ENCODE measurements at places on chromosomes 11 and 22.

DNA sequence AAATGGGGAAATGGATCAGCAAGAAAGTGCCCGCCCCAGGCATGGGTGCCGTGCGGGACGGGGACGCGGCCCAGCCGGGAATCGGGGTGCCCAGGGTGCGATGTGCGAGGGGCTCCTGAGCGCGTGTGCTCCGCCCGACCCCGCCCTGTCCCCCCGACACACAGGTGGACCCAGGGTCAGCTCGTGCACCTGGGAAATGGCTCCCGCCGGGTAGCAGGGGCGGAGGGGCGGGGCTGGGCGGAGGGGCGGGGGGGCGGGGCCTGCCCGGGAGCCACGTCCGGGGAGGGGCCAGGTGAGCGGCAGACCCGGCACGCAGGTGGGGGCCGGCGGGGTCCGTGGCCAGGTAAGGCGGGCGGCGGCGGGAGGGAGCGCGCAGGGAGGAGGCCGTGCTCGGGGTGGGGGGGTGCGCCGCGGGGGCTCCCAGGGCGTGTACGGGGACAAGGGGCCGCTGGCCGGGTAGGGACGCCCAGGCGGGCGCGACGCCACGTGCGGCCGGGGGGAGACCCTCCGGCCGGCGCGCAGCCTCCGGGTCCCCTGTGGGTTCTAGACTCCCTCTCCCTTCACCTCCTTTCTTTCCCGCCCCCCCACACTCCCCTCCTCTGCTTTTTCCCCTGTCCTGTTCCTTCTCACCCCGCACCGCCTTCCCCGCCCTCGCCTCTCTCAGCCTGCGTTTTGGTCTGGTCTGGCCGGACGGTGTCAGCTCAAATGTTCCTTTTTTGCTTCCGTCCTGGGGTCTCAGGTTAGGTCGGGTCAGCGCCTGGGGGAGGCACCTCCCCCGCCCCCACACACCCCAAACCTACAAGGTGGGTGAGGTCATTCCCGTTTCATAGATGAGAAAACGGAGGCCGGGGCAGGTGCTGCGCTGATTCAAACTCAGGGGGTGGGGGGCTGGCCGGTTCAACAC, at the start of gene ARHGAP8:
Gene ARHGAP8 (plus strand): TSS at position 291 of the 904 bp plus-strand sequence. CDS start 33,953 bp downstream, outside the sequence.
- peaks cover 5% of the 10 kb centered on the region for H3K4me1 ChIP-seq
- no peak for DNase-seq
- H3K27ac ChIP-seq = no peak within 1 kb of the TSS
- no peaks in the 10 kb centered on the region for H3K36me3 ChIP-seq

- peaks cover 54% of the 10 kb centered on the region for H3K36me3 ChIP-seq
- peaks cover 33% of the 10 kb centered on the region for H3K4me1 ChIP-seq
- DNase-seq = no peak
- no peak overlapping the region for H3K27ac ChIP-seq
- no peak overlapping the region for H3K4me3 ChIP-seq
- H3K27me3 ChIP-seq = no peaks in the 10 kb centered on the region
Measured at GRCh38 chr11:108852701-108853100, 187.8 kb downstream of the DDX10 start.

DNA sequence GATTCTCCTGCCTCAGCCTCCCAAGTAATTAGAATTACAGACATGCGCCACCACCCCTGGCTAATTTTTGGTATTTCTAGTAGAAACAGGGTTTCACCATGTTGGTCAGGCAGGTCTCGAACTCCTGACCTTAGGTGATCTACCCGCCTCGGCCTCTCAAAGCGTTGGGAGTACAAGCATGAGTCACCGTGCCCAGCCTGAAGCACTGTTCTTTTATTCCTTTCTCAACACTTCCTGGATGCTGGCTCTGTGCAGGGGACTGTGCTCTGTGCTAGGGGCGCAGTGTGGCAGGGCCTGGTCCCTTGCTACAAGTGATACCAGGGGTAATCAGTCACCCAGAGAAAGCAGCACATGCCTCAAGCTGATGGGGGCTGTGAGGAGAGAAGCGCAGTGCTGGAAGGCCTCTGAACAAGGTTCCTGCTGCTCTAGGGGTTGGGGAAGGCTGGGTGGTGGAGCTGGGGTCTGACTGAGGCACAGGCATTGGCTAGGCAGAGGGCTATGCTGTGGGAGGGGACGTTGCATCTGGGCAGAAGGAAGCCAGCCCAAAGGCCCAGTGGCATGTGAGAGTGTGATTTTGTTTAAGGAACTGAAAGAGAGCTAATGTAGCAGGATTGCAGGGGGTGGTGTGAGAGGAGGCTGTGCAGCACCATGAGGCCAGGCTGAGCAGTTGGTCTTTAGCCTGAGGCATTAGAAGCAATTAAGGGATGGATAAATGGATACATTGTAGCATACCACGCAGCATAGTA, 42.5 kb downstream of the CABIN1 start:
- no peaks in the 10 kb centered on the region for H3K4me1 ChIP-seq
- H3K27me3 ChIP-seq = no peaks in the 10 kb centered on the region
- DNase-seq = no peak
- H3K4me3 ChIP-seq = no peak overlapping the region

GRCh38 chr11:90701716-90702115, 478.9 kb upstream of the CHORDC1 start:
- no peak for DNase-seq
- no peak overlapping the region for H3K27ac ChIP-seq
- H3K4me3 ChIP-seq = no peak overlapping the region
- H3K27me3 ChIP-seq = no peaks in the 10 kb centered on the region

GRCh38 chr11:5102246-5102645, 32.9 kb downstream of the OR52E1 start:
- no peak for DNase-seq
- H3K27me3 ChIP-seq = peaks cover 14% of the 10 kb centered on the region
- H3K27ac ChIP-seq = no peak overlapping the region
- no peaks in the 10 kb centered on the region for H3K36me3 ChIP-seq

- peak; percentile 77 for DNase-seq
- H3K36me3 ChIP-seq = peaks cover 85% of the 10 kb centered on the region
- H3K4me3 ChIP-seq = peak overlapping the region; percentile 68
- peaks cover 90% of the 10 kb centered on the region for H3K4me1 ChIP-seq
Measured at GRCh38 chr11:61023086-61023965, 51.8 kb downstream of the CD6 start.

DNA sequence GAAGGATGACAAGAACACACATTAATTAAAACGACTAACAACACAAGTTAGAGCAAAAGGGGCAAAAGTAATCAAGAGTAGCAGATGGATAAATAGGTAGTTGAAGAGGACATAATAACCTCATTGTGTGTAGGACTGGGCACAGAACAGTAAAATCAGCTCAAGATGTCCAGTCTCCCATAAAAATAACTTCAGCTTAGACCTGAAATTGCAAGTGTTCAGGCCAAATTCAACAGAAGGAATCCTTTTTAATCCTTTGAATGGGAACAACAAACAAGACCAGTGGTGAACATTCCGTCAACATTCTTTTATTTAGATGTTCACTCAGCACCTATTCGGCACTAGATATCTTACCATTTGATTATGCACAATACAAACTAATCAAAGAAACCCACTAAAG, 4.4 kb downstream of the MTMR2 start:
- no peak for DNase-seq
- no peaks in the 10 kb centered on the region for H3K27me3 ChIP-seq
- H3K4me1 ChIP-seq = peaks cover 45% of the 10 kb centered on the region
- H3K27ac ChIP-seq = no peak overlapping the region

- no peaks in the 10 kb centered on the region for H3K4me1 ChIP-seq
- peaks cover 2% of the 10 kb centered on the region for H3K27me3 ChIP-seq
- H3K36me3 ChIP-seq = no peaks in the 10 kb centered on the region
- no peak for DNase-seq
Measured at GRCh38 chr11:11020747-11021149, 162.9 kb upstream of the ZBED5 start.

DNA sequence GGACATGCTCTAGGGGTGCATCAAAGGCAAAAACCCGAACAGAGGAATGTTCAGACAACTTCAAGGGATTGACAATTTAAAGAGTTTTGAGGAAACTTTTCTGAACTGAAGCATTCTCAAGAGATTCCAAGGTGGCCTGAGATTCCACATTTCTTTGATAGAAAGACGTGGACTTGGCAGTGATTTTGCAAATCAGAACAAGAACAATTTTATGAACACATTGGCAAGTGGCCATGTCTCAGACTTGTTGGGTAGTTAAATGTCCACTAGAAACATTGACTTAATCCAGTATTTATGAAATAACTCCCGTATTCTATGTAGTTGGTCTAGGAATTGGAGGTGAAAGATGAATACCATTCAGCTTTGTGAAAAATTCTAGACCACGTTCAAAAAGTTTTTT, 13.8 kb downstream of the NCAM1 start:
- H3K4me3 ChIP-seq = no peak overlapping the region
- no peak overlapping the region for H3K27ac ChIP-seq
- no peaks in the 10 kb centered on the region for H3K4me1 ChIP-seq
- DNase-seq = no peak
- H3K27me3 ChIP-seq = peaks cover 23% of the 10 kb centered on the region

DNA sequence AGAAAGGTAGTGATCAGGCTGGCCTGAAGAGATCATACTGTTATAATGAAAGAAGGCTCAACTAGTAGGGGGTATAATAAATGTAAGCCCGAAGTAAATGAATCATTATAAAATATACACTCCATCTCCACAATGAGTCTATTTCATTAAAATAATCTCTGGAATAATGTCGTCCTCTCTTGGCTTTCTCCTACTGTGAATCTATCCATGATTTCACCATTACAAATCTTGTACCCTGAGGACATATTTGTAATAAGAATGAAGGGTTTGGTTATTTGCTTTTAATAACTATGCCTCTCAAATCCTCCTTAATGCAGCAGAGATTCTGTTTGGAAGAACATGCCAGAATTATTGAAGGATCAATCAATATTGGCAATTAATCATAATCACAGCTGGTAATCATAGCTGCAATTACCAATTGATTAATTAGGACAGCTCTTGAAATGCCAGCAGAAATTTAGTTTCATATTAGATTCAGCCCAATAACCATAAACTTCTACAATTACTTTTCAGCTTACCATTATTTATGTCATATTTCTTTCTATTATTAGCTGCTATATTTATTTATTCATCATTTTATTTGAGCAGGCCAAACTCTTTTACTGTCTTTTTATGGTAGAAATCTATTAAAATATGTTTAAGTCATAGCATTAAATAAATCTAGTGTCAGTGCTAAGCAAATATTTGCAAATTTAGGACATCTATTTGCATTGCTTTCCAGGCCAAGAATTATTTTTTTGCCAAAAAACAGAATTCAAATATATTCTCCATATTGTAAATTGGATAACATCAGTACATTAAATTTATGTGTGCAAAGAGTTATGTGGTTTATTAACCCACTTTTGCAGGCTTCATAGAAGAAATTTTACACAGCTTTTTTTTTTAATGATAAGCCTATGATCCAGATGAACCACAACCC, 588.4 kb upstream of the LRRC4C start:
- H3K36me3 ChIP-seq = no peaks in the 10 kb centered on the region
- no peak overlapping the region for H3K27ac ChIP-seq
- no peaks in the 10 kb centered on the region for H3K27me3 ChIP-seq
- H3K4me3 ChIP-seq = no peak overlapping the region
- no peak for DNase-seq
- no peaks in the 10 kb centered on the region for H3K4me1 ChIP-seq

DNA sequence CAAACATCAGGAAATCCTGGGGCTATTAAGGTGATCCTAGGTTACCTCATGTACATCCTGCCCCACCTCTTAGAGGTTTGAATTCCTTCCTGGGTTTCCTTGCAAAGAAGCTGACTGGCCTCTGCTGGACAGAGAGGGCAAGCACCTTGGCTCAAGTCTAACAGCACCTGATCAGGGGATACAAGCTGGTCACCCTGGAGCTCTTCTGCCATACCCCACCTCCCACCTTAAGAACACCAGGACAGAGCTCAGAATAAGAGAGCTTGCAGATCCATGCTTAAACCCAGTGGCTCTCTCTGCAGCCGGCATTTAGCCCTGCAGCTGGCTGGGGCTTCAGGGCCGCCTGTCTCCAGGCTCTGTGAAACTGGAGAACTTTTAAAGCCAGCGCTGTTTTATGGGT, 386.6 kb upstream of the NARS2 start:
- no peak overlapping the region for H3K4me3 ChIP-seq
- H3K36me3 ChIP-seq = no peaks in the 10 kb centered on the region
- H3K4me1 ChIP-seq = peaks cover 3% of the 10 kb centered on the region
- DNase-seq = no peak

- H3K4me3 ChIP-seq = no peak overlapping the region
- no peaks in the 10 kb centered on the region for H3K27me3 ChIP-seq
Measured at GRCh38 chr11:100592619-100593260, 94.3 kb upstream of the ARHGAP42 start.

GRCh38 chr11:17298302-17298701, 21.8 kb downstream of the NUCB2 start:
- DNase-seq = peak; percentile 56
- H3K27me3 ChIP-seq = no peaks in the 10 kb centered on the region
- H3K27ac ChIP-seq = peak overlapping the region; percentile 71
- H3K4me3 ChIP-seq = no peak overlapping the region
- peaks cover 47% of the 10 kb centered on the region for H3K4me1 ChIP-seq

DNA sequence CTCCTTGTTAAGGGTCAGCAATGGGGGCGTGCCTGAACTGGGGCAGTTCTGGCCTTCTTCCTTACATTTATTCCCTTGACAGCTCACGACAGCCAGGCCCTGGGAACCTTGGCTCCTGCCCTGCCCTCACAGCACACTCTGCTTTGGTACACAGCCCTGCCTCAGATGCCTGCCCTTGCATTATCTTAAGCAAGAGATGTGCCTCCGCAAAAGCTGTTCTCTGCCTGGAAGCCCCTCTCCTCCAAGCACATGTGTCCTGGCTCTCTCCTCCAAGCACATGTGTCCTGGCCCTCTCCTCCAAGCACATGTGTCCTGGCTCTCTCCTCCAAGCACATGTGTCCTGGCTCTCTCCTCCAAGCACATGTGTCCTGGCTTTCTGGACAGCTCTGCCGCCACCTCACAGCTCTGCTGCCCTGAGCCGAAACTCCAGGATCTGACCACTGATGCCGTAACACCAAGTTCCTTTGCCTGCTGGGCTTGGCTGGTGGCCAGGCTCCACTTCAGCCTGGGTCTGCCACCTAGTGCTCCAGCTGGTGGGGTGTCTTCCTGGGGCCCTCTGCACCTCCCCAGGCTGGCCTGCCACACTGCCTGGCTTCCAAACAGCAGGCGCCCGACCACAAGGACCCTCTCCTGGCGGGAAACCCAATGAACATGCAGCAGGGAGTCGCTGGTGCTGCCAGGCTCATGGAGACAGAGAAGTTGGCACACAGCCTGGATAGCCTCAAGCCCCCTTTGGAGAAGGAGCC, 53.0 kb downstream of the SCUBE1 start:
- H3K27me3 ChIP-seq = no peaks in the 10 kb centered on the region
- H3K27ac ChIP-seq = no peak overlapping the region
- H3K4me3 ChIP-seq = no peak overlapping the region
- no peaks in the 10 kb centered on the region for H3K36me3 ChIP-seq

GRCh38 chr11:26231252-26231661, 100.7 kb upstream of the ANO3 start:
- H3K36me3 ChIP-seq = no peaks in the 10 kb centered on the region
- no peaks in the 10 kb centered on the region for H3K27me3 ChIP-seq
- no peak overlapping the region for H3K27ac ChIP-seq
- DNase-seq = no peak
- H3K4me3 ChIP-seq = no peak overlapping the region

DNA sequence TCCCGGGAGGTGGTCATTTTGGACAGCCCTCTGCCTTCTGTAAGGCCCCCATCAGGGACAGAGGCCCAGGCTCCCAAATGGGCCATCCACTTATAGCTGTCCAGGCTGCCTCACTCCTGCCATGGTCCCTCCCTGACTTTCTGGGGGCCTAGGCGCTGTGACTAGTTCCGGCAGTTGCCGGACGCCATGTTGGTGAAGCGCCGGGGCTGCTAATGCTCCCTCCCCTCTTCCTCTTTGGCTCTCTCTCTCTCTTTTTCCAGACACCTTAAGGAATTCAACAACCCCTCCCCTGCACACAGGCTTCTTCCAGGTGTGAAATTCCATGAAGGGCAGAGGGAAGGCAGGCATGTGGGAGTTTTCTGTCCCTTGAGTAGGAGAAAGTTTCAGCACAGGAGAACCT, 445.6 kb downstream of the SOX6 start:
- H3K27ac ChIP-seq = no peak overlapping the region
- no peaks in the 10 kb centered on the region for H3K27me3 ChIP-seq
- H3K36me3 ChIP-seq = no peaks in the 10 kb centered on the region
- no peaks in the 10 kb centered on the region for H3K4me1 ChIP-seq
- no peak for DNase-seq
- H3K4me3 ChIP-seq = no peak overlapping the region
